ENCODE measurements at places on chromosomes 4 and X.

GRCh38 chr4:82559735-82560120 is 2.1 kb downstream of the TMEM150C start:
- no peak for DNase-seq

DNA sequence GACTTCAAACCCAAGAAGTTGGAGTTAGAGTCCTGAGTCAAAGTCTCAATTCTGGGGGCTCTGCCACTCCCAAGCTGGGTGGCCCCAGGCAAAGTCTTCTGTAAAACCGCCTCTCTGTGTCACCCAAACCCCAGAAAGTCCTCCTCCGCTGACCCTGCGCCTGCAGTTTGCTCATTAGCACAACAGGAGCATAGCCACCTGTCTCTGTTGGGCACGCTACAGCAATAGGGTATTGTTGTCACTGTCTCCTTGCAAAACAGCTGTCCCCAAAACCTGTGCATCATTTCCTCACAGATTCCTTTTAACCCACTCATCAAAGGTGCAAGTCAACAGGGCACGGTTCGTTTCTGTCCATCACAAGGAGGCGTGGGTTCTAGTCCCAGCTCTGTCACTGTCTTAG is 8.0 kb upstream of the DGAT2L6 start:
- DNase-seq, result no peak

DNA sequence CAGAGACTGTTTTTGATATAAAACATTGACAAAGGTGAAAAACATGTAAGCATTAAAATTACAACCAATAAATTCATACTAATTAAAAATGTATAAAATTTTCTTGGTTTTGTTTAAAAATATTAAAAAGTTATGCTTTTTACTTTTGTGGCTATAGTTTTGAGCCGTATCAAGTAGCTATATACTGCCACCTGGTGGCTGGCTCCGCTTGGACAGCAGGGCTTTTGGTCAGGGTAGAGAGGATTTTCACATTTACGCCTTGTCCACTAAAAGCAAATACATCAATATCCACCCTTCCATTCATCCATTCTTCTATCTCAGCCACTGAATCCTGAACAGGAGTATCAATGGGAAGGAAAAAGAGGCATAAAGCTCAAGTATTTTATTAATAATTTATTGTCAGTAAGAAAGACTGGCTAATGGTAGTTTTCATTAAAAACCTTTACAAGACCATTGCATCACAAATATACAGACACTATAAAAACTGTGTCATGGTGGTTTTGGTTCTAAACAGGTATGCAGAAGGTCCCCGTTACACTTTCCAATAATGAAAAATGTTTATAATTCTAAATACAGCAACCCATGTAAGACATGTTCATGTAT is 32.1 kb upstream of the MTNR1A start:
- DNase-seq, result peak; percentile 55

DNA sequence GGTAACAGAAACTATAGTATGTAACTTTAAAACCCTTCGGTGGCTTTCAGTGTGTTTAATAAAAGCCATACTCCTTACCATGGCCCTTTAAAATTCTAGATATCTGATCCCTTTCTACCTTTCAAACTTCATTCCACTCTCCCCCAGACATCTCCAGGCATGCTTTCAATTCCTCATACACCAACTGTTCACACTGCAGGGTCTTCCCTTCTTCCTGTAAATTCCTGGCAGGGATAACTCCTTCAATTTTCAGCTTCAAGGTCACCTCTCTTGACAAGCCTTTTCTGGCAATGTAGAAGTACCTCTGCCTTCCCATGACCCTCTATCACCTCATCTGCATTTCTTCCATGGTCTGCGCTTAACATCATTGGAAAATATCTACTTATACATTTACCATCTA is 60.8 kb downstream of the WDFY3 start:
- no peak for DNase-seq

GRCh38 chr4:23857367-23857959 is 32.4 kb downstream of the PPARGC1A start:
- no peak for DNase-seq

DNA sequence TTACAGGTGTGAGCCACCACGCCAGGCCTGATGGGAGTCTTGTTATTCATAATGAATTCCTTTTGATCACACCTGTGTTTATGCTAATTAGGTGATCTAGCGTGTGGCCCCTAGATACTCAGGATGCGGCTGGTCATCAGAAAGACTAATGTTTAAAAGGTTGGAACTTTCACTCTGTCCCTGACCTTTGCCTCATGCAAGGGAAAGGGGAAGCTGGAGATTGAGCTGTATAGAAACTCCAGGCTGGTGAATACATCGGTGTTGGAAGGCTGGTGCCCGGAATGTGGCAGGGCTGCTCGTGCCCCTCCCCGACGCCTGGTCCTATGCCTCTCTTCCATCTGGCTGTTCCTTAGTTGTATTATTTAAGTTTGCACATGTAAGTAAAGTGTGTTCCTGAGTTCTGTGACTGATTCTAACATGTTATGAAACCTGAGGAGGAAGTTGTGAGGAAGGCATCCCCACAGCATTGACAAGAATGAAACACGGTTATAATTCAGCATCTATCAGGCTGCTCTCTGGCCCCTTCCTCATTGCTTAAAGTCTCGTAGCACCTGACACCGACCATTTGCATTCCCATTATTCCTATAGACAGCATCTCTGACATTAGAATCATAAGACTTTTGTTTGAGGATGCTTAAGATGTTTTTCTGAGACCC is 28.9 kb downstream of the CASP3 start:
- no peak for DNase-seq

GRCh38 chr4:48898733-48899431 is 7.7 kb downstream of the OCIAD2 start:
- peak; percentile 37 for DNase-seq

Measured in activated CD4-positive, alpha-beta T cell treated with anti-CD3 and anti-CD28 coated beads, Interleukin-10, Interleukin-2, amounts not matched to agents 100 ng/mL and 50 ng/mL, durations not matched to agents 16 hours and 8 hours (primary cell).